ENCODE measurements at places on chromosomes 2 and 18.

- no peak for DNase-seq
These were observed 39.5 kb upstream of the MARCO start for GRCh38 chr2:118902266-118903028.

DNA sequence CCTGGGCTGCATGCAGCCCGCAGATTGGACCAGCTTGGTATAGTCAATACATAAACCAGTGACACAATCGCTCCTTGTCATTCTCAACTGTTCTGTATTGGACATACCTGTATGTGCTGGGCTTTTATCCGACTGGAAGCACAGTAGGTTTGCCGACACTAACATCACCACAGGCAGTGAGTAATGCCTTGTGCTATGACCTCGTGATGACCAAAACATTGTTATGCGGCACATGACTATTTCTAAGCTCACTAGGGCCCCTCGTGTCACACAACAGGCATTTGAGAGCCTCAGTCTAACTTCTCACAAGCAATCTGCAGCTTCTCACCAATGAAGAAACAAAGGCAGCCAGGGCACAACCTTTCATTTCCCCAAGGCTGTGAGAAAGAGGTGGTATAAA, 320.8 kb downstream of the AFF3 start:
- no peak for DNase-seq

GRCh38 chr2:18435426-18436037, 124.9 kb downstream of the RDH14 start:
- no peak for DNase-seq

DNA sequence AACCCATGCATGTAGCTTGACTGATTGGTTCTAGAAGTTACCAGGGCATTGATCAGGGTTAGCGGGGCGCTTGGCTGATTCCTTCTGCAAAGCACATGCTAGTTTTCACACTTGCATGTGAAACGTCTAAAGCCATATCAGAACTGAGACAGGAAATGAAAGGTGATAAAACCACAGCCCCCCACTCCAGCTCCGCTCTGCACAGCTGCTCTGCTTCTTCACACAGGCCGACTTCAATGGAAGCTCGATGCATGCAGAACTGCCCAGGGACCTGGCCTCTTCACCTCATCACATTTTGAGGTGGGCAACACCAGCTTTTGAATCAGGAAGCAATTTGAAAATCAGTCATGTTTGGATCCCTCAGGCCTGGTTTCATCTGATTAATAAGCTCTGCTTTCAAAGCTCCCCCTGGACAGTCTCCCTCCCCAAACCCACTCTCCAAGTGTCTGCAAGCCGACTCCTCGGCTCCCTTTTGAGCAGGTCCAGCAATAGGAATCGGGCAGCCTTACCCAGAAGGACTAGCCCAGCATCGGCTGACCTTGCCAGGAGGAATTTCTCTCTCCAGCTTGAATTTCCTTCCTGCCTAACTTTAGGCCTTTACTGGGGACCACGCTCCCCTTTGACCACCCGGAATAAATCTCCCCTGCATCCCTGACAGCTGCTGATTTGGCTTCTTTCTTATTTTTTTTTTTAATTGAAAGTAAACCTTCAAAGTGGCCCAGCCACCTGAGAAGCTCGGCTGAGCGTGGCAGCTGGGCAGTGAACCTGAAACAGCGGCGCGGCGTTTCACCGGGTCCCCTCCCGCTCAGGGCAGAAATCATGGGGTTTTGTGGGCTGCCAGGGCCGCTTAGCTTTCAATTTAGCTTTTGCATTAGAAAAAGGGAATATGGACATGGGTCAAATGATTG, 31.7 kb downstream of the HRH4 start:
- DNase-seq = no peak

GRCh38 chr2:205531072-205531471, 151.2 kb upstream of the NRP2 start:
- DNase-seq = no peak

- no peak for DNase-seq
These were observed 64.2 kb upstream of the MYCN start for GRCh38 chr2:15875969-15876705.

- no peak for DNase-seq
These were observed 57.2 kb upstream of the RTN4 start for GRCh38 chr2:55107436-55107835.

GRCh38 chr18:2891526-2892431, 45.0 kb downstream of the EMILIN2 start:
- no peak for DNase-seq

GRCh38 chr2:100610381-100610831, 47.6 kb downstream of the PDCL3 start:
- DNase-seq = no peak

- no peak for DNase-seq
These were observed 15.4 kb downstream of the IL1B start for GRCh38 chr2:112821142-112821541.

GRCh38 chr2:164697688-164698461, 76.6 kb upstream of the GRB14 start:
- no peak for DNase-seq

DNA sequence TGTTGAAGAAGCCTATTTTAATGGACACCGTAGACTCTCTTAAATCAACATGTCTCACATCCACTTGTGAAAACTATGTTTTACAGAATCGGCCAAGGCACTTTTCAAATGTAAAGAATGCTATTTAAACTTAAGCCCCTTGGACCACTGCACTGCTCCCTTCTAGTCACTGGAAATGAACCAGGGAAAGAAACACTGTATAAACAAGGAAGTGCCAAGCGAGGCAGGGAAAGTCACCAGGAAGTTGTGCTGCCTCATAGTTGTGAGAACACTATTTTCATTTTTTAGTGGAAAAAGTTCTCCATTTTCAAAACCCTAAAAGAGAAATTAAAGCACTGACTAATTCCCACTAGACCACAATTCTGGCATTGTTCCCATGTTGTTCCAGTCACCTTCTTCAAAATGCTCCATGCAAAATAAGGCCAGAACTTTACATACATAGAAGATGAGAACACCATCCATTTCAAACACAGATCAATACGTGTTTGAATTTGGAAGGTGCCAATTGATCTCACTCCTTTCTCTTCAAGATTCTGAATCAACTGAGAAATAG, 13.5 kb downstream of the CCDC141 start:
- no peak for DNase-seq

DNA sequence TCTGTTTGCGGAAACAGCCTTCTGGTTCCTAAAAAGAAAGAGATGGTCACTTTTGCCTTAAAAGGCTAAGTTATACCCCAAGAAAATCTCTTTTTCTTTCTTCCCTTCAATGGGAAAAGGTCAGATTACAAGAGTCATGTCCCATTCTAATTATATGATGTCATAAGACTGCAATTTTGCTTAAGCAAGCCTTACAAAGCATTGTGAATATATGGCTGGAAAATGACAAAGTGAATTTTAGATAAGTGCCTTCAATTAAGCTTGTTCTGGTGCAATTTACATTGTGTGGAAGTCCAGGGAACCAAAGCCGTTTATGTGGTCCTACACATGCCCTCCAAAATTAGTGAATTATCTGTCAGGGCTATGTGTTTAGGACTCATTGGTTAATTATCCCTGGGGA, 7.6 kb upstream of the BMP10 start:
- DNase-seq = no peak

- DNase-seq = no peak
These were observed 6.5 kb upstream of the ASIC4 start for GRCh38 chr2:219507581-219508443.

DNA sequence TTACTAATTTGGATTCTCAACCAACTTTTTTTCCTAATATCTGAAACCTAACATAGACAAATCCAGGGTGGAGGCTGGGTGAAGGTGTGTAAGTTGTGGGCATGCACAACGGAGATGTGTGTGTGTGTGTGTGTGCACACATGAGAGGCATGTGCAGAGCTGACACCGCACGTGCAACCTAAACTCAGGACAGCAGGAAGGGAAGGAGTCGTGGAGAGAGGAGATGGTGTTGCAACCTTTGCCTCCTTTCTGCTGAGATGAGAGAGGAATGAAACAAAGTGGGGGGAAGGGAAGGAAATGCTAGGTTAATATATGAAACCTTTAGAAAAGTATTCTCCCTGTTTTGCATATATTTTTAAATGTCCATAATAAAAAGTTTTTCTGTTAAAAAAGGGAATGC, 64.7 kb downstream of the KCTD1 start:
- DNase-seq = no peak

DNA sequence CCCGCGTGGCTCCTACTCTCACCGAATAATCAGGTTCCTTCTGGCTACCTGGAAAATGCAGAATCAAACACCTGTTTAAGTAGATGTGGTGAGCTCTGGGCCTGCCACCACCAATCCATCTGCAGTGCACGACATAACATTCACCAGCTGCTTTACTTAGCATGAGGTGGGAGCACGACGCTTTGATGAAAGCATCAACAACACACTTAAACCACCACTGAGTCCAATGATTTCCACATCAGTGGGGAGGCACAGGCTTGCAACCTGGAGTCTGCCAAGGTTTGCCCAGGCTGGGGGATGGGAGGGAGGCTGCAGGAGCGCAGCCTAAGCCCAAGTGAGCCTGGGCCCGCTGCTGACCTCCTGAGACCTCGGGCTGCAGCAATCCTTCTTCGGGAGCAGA, 415.5 kb downstream of the MEIS1 start:
- no peak for DNase-seq

DNA sequence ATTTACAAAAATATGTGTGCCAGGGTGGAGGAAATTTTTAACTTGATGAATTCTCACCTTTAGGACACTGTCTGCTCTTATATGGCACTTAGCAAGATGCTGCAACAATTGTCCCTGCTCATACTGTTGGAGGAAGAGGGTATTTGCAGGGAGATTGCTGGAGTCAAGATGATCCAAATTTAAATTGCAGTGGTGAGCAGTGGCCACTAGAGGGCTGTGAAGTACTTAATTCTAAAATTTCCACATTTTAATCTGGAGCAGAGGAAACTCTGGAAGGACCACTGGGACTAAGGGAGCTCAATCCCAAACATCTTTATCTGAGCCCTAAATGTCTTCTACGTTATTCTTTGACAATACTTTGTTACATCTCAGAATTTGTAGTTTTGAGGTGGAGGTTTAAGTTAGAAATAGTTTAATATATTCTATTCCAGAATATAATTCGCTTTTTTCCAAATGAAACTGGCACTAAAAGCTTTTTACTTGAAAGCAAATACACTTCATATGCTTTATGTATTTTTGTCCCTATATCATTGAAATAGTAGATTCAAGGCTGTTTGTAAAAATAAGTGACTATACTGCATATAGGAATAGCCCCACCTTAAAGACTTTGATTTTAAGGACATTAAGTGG, 33.0 kb upstream of the PTH2R start:
- DNase-seq = peak; percentile 8
